Cardiac septum (tissue), 1 donor: ENCODE measurements at places on chromosomes 1 and 21. TPM values are rescaled to one million over a fixed set of nuclear protein-coding genes. Genes with fewer than 3 reads are reported as not detected.

The FOXO6 gene
- total RNA-seq, result 2.0 TPM

The KHDC4 gene
- total RNA-seq, result 26.8 TPM

The TNFRSF4 gene
- 4.3 TPM for total RNA-seq

The UMODL1 gene
- total RNA-seq, result not detected

The IFI44 gene
- 8.2 TPM for total RNA-seq

The C1QC gene
- 38.6 TPM for total RNA-seq

The SHISAL2A gene
- total RNA-seq, result not detected

The LAMC2 gene
- total RNA-seq, result 0.40 TPM

The LY9 gene
- total RNA-seq, result 0.16 TPM

The B4GALT3 gene
- total RNA-seq, result 22.2 TPM

The DNALI1 gene
- 3.0 TPM for total RNA-seq

The AMY1A gene
- total RNA-seq, result not detected

The KIF26B gene
- total RNA-seq, result 1.1 TPM

DNA sequence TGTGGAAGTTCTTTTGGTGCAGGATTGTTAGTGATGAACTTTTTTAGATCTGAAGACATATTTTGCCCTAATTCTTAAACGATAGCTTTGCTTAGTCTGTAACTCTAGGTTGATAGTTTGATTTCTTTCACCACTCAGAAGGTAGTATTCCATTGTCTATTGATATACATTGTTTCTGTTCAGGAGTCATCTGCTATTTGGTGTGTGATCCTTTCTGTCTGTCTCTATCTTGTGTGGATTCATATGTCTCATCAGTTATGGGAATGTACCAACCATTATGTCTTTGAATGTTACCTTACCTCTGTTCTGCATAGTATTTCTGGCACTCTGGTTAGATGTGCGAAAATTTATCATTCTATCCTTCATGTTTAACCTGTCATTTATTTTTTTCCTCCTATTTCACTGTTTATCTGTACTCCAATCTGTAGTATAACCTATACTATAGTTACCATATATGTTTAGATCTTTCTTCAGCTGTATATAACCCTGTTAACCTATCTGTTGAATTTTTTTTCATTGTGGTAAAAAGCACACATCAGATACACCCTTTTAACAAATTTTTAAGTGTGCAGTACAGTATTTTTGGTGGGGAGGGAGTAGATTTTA, 5.7 kb downstream of the MARK1 start:
- DNase-seq, result no peak

- no peak for DNase-seq
These were observed 158.7 kb upstream of the NBPF11 start for GRCh38 chr1:148310807-148311206.

- no peak for DNase-seq
These were observed 45.1 kb downstream of the PGBD5 start for GRCh38 chr1:230381049-230381467.

DNA sequence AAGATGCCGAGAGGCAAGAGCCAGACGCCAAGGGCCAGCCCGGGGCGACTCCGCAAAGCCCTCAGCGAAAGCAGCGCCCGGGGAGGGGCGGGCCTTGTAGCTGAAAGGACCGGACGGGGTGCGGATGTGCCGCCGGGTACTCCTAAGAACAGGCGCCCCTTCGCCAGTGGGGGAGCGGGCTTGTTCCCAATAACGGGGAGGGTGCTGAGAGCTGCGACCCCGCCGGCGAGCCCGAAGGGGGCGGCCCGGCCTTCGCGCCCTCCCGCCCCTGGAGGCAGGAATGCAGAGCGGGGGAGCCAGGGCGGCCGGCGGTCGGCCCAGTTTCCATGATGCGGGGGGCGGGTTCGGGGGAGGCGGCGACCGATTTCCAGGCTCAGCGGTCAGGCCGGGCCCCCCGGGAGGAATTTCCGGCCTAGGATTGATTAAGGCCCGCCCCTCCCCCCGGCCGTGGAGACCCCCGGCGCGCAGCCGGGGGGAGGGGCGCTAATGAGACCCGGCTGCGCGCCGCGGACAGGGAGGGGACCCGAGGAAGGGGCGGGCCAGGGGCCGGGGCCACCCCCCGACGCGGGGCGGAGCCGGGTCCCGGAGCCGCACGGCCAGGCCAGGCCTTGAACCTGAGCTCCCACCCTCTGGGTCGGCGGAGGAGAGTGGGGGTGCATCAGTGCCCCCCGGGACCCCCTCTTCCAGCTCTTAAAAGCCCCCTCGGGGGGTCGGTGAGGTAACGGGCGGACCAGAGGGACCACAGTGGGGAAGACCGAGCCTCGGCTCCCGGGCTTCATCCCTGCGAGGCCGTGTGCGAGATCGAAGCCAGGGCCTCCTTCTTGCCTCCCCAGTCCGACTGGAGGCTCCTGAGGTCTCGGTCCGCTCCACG, 898 bp upstream of the TMEM200B start:
- DNase-seq, result peak; percentile 90

DNA sequence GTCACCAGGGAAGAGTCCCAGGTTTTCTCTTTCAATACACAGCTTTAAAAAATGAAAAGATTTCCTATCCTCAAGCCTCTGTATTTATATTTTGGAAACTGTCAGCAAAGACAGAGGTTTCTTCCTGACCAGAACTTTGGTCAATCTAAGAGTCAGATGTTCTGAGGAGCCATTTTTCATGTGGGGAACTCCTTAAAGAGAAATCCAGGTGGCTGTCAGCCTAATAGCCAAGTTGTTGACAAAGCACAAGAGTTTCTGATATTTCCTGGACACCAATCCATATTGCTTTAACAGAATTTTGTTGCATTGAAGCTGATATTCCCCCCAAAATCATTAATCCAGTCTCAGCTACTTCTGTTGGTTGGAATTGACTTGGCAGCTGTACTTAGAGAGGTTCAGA, 318.6 kb upstream of the NFIA start:
- no peak for DNase-seq

- no peak for DNase-seq
These were observed 355.8 kb downstream of the GPATCH2 start for GRCh38 chr1:217274927-217275654.

DNA sequence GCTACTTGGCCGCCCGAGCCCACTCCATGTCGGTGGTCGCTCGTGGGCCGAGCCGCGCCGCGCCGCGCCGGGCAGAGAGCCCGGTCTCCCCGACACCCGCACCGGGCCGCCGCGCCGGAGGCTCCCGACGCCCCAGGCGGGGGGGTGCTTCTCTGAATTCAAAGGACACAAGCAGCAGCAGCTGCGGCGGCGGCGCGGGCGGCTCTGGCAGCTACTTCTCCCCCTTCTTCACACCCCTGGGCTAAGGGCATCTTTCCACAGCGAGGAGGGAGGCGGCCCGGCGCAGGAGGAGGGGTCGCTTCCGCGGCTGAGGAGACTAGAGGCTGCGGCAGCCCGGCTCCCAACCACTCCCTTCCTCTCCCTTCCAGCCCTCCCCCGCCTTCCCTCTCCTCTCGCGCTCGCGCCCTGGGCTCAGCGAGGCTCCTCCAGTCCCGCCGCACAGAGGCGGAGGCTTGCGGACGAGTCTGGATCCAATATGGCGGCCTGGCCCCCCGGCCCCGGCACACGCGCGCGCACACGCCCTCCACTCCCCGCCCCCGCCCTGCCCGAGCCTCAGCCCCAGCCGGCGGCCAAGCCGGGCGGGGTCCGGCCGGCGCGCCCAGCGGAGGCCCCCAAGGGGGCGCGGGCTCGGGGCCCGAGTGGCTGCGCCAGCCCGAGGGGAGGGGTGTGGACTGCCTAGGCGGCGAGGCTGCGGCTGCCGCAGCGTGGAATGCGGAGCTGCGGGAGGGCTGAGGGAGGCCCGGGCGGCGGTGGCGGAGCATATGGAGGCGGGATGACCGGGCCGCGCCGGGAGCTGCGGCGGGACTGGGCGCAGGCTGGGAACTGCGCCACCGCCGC, at the start of gene CDC42BPA:
CDC42BPA (minus strand) TSS at position 477 of the 837 bp plus-strand sequence. CDS start 1,310 bp downstream, outside the sequence.
- DNase-seq, result peak; percentile 91

- no peak for DNase-seq
These were observed 1.7 kb upstream of the OPTC start for GRCh38 chr1:203492082-203492747.

DNA sequence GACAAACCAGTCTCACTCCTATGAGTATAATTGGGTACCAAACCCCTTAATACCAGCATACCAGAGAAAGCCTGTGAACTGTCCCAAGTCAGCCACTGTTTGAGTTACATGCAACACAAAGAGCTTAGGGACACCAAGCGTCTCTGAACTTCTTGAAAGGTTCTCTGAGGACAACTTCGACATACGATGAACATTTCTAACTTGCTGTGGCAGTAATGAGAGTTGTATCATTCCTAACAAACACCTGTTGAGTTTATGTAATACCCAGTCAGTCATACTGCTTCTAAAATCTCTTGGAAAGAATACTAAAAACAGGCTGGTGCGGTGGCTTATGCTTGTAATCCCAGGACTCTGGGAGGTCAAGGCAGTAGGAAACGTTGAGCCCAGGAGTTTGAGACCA, 18.4 kb downstream of the CCT8 start:
- DNase-seq, result no peak

GRCh38 chr1:64098846-64099582, 104.4 kb upstream of the UBE2U start:
- no peak for DNase-seq

GRCh38 chr1:233300326-233300725, 4.8 kb upstream of the PCNX2 start:
- no peak for DNase-seq

DNA sequence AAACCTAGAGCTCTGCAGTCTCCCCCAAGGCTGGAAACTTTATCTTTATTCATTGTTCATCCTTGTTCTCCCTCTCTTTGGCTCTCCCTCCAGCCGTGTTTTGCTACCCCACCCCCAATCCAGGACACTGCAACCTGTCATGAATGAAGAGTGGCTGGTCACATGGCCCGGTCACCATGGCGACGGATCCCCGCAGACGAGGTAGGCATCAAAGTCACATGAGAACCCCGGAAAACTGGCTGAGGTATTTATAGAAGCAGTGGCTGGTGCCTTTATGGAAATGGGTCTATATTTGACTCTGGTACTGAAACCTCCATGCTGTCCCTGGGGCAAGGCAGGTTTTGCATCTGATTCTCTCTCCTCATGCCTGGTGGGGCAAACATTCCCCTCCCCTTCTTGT, 13.4 kb upstream of the SLC6A17 start:
- DNase-seq, result no peak

GRCh38 chr1:159163614-159164228, 7.7 kb upstream of the CADM3 start:
- no peak for DNase-seq

GRCh38 chr1:12335815-12336214, 106.0 kb downstream of the VPS13D start:
- DNase-seq, result no peak

GRCh38 chr1:86646256-86646655, 58.1 kb upstream of the SH3GLB1 start:
- DNase-seq, result no peak

DNA sequence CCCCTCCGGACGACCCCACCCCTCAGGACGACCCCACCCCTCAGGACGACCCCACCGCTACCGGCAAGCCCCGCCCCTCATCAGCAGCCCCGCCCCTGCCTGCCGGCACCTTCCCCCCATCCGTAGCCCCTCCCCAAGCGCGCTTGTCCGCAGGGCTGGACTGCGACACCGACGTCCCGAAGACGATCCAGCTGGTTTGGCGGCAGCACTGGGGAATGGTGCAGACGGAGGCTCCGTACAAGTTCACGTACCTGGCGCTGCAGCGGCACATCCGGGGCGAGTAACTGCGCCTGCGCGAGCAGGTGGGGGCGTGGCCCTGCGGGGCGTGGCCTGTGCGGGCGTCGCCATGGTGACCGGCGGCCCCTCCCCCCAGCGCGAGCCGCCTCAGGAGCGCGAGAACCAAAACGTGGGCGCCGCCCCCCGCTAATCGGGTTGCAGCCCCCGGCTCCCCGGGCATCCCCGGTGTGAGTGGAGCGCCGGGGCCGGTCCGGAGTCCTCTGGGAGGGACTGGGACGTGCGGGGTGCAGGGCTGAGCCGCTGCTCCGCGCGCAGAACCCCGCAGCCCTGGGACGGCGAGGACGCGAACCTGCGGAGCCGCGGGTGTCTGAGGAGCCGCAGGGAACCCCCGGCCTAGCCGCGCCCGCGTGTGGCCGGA, 4.9 kb downstream of the RNF223 start:
- peak; percentile 84 for DNase-seq

GRCh38 chr1:46020010-46020409, 112.4 kb downstream of the PIK3R3 start:
- DNase-seq, result no peak

GRCh38 chr1:4468804-4469514, 185.4 kb upstream of the AJAP1 start:
- DNase-seq, result peak; percentile 61

- no peak for DNase-seq
These were observed 963.4 kb upstream of the ADGRL4 start for GRCh38 chr1:79969886-79970285.

DNA sequence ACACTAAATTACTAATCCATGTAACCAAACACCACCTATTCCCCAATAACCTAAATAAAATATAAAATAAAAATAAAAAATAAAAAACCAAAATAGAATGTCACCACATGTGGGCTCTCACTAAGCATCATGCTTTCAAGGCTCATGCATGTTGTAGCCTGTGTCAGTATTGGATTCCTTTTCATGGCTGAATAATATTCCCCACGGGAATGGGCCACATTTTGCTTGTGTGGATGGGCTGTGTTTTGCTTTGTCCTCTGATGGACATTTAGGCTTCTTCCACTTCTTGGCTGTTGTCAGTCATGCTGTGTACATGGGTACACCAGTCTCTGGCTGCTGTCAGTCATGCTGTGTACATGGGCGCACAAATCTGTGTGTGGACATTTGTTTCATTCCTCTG, 3.2 kb downstream of the KRTAP10-6 start:
- no peak for DNase-seq

GRCh38 chr21:36246080-36246631, 73.8 kb upstream of the MORC3 start:
- no peak for DNase-seq

DNA sequence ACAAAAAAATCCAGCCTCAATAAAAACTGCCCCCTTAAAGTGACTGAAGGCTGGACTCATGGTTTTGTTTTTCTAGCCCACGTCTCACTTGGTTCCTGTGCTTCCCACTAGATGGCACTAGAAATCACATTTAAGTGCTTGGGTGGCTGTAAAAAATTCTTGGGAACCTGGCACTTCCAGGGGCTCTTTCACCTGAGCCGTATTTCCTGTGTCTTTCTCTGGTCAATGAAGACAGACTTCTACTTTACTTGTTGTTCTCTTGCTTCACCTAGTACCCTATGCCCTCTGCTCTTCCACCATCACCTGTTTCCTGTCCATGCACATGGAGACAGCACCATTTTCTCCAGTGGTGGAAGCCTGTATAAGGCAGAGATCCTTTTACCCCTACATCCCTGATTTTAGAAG, 20.0 kb downstream of the METTL13 start:
- DNase-seq, result no peak
